Smooth muscle cell of the umbilical artery (primary cell): ENCODE measurements at places on chromosomes 7 and 10. TPM values are rescaled to one million over a fixed set of nuclear protein-coding genes. Genes with fewer than 3 reads are reported as not detected.

ASB13 gene
- 8.6 and 11.6 TPM in 2 replicates for total RNA-seq

LBX1 gene
- not detected in 2 replicates for total RNA-seq

TMEM176B gene
- total RNA-seq = not detected in 2 replicates

PIK3CG gene
- total RNA-seq = not detected in 2 replicates

AS3MT gene
- total RNA-seq = 3.9 and 5.3 TPM in 2 replicates

ZNF783 gene
- 9.4 and 10.7 TPM in 2 replicates for total RNA-seq

LIPF gene
- not detected in 2 replicates for total RNA-seq
